ENCODE measurements at places on chromosomes 11 and 22.
A peak's percentile ranks its signal among the peaks of the same experiment; 100 is the strongest.

DNA sequence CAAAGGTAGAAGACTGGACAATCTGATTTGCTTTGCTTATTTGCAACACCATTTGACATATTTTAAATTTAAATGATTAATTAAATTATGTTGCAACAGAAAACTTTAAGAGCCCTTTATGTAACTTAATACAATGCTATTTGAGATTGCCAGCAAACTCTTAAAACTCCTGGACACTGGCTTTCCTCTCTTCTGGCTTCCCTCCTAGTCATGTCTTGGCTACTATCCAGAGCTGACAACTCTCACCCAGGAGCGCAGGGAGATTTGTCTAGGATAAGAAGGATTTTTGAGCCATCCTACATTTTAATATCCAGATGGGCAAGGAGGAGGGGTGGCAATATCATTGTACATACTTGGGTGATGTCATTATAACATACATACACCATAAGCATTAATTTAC is 134.3 kb downstream of the ELP4 start:
- DNase-seq: no peak

DNA sequence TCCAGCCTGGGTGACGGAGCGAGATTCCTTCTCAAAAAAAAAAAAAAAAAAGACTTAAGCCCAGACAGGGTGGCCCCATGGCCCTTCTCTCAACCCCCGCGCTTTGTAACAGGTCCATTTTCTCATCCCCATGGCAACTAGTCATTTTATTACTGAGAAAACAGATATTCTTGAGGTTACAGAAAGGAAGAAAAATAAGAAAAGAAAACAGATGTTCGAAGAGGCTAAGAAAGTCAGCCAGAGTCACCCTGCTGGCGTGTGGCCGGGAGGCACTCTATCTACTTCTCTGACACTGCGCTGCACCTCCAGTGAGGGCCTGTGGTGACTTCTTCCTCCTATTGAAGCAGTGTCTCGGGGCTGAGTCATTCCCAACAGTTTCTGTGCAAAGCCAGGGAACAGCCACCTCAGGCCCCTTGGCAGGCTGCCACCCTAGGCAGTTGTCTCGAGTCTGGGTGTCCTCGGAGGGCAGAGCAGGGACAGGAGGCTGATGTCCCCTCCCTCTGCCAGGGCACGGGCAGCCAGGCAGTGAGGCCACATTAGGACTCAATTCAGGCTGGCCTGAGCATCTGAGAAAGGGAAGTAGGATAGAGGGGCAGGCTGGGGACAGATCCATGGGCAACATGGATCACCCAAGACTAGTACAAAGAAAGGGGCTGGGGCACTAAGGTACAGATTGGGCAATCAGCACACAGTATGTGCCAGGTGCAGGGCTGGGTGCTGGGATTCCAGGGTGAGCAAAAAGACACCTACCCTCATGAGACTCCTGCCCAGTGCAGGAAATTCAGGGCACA is 16.4 kb upstream of the SYVN1 start:
- peak; percentile 40 for DNase-seq

- DNase-seq: no peak
Measured at GRCh38 chr22:48389916-48390315, 1437.8 kb downstream of the BRD1 start.

- no peak for DNase-seq
Measured at GRCh38 chr22:45710469-45710868, 38.8 kb downstream of the ATXN10 start.

- DNase-seq: no peak
Measured at GRCh38 chr11:76209375-76209972, 3.2 kb upstream of the WNT11 start.

GRCh38 chr11:76604626-76605241 is 65.8 kb downstream of the LRRC32 start:
- no peak for DNase-seq

DNA sequence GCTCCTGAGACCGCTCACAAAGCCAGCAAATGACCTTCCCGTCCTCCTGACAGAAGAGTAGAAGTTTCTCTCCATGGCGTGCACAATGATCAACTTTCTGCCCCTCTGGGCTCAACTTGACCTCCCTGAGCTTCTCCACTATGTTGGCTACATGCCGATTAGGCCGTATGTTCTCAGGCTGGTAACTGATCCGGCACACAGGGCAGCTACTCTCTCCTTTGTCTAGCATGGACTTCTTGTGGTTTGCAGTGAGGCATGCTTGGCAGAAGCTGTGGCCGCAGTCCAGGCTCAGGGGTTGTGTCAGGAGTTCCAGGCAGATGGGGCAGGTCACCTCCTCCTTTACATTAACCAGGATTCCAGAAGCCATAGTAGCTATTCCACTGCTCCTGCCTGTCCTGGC is 5.1 kb downstream of the TRIM5 start:
- DNase-seq: no peak

DNA sequence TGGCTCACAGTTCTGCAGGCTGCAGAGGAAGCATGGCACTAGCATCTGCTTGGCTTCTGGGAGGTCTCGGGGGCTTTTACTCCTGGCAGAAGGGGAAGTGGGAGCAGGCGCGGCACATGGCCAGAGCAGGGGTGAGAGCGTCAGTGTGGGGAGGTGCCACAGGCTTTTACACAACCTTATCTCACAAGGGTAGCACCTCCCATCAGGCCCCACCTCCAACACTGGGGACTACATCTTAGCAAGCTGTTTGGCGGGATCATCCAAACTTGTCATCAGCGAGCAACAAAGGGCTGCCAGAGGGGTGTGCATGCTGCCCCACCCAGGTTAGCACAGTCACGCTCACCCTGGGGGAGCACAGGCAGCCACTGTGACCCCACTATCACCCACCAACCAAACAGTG is 18.9 kb upstream of the YPEL1 start:
- no peak for DNase-seq

DNA sequence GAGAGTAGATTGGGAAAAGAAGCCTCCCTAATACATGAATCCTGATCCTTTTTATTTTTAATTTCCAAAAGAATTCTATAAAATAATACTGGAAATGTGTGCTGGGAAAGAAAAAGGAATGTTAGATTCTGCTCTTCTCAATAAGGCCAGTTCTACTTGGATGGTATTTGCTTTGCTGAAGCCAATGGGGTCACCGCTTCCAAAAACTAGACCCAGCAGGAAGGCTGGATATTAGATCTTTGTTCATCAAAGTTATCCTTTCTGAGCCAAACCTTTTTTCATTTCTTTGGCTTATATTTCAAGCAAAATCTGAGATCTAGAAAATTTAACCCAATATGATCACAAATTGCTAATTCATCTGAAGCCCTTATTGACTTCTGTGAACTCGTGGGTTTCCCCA is 41.4 kb downstream of the SCUBE2 start:
- no peak for DNase-seq

DNA sequence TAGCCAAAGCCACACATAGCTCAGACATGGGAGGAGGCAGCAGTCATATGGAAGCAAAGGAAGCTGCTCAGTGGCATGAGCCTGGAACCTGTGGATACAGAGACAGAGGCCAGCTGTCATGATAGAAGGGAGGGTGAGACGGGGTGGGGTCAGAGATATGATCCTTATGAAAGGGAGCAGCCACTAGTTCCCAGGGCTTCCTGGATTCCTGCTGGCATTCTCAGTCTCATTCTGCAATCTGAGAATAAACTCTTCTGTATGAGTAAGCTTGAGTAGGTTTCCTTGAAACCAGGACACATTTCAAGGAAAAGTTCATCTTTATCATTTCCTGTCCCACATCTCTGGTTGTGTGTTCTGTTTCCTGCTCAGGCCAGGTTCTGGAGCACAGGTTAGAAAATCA is 220.2 kb upstream of the SNX19 start:
- no peak for DNase-seq

DNA sequence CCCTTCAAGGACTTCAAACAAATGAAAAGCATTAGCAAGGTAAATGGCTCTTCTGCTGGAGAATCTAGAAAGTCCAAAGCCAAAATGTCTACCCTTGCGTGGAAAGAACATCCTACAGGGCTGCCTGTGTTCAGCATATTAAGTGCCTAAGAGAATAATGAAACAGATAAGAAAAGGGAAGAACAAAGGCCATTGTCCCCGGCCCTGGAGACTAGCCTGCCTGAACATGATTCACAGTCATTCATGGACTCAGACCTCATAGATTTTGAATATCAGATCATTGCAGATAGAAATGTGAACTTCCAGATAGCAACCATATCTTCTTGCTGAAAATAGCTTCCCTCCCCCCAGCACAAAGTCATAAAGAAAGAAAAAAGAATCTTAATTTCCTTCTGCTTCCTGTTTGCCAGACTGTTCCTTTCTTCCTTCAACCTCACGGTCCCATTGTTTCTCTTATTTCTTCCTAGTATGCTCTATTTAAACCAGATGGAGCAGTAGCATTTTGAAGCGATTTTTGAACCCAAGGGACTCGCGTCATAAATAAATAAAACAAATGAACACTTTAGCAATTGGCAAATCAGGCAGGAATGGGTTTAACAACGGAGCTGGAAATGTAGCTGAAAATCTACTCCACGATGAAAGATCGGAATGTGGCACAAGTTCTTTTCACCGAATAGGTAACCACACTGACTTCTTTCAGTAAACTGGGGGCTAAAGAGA is 408.2 kb upstream of the CCDC90B start:
- no peak for DNase-seq

DNA sequence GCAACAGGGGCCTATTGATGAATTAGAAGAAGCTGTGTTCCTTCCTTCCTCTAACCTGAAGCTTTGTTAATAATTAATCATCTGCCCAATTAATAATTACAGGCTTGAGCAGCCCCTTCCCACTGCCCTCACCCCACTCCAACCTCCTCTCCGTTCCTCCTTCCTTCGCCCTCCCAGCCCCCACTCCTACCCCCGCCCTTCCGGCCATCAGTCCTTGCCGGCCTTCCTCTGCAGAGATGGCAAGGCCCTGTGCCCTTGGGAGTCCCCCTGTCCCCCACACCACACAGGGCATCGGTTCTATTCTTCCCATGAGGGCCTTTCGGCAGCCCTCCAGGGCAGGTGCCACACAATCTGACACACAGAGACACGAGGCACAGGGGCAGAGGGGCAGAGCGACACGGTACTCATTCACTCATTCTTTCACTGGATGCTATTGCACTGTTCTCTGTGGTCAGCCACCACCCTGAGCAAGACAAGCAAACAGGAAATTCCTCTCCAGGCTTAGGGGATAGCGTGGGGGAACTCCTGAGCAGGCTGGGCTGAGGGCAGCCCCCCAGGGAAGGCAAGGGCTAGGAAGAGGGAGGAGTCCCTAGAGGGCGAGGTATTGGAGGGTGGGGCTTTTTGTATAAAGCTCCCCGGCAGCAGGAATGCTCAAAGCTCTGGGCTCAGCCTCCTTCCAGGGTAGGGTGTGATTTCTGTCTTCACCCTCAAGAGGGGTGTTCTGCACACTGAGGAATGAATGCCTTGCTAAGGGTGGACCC is 14.7 kb downstream of the MGAT3 start:
- no peak for DNase-seq

DNA sequence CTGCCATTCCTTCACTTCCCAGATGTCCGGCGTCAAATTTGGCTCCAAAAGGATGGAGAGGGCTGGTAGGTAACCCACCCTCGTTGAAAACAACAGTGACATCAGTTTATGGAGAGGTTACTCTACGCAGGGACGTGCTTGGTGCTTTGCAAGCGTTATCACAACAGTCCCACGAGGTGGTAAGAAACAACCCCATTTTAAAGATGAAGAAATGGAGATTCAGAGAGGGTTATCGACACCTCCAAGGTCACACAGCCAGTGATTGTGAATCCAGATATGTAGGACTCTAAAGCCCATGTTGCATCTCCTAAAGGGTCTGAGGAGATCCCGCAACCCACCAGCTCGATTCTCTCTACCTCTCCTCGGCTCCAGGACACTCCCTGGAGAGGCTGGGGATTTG is 773 bp downstream of the MIAT start:
- no peak for DNase-seq

DNA sequence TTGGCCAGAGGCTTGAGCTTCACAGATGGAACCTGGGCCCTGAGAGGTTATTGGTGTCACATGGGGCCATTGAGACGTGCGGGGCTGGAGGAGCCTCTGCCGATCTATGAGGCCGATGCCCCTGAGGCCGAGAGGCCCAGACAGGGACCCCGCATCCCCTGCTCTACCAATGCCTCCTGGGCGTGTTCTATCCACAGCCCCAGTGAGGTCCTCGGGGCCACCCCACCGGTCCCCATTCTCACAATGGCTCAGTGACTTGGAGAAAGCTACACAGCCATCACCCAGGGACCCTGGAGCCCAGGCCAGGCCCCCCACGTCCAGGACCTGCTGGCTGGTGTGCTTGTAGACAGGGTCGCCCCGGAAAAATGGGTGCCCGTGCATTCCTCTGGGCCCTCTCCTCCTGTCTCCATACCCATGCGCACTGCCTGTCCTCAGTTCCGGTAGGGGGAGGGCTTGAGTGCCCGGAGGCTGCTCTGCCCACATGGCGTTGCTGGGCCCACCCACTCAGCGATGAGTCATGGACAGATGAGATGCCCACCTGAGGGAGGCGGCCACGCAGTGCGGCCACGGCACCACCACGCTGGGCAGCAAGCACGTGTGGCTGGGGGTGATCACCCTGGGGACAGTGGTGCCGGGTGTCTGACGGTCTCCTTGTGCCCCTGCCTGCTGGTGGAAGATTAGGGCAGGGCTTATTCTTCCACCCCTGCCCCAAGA is 1224.7 kb downstream of the BRD1 start:
- no peak for DNase-seq

GRCh38 chr11:123034597-123034996 is 27.3 kb downstream of the HSPA8 start:
- DNase-seq: no peak

DNA sequence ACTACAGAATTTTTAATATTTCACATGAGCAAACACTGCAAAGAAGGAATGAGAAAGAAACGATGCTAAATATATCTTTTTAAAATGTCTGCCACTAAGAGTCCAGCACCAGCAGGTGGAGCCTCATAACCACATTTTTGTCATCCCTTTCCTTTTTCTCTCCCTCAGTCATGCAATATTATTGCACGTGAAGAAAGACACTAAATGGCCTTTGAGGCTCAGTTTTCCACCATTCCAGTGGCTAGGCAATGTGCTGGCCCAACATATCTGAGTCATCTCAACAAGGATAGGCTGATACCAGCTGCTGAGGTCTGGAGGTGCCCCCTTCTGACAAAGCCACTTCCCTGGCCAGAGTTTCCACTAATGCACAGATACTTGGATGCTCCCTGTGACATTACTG is 1.8 kb downstream of the ALKBH8 start:
- peak; percentile 29 for DNase-seq

- DNase-seq: no peak
Measured at GRCh38 chr11:85779956-85780640, 30.8 kb downstream of the SYTL2 start.

- no peak for DNase-seq
Measured at GRCh38 chr11:110772863-110773262, 60.6 kb upstream of the ARHGAP20 start.

GRCh38 chr22:43438666-43439347 is 27.0 kb downstream of the MPPED1 start:
- DNase-seq: no peak

Measured in HepG2 (cell line).